ENCODE measurements at places on chromosomes 5 and 9.
A peak's percentile ranks its signal among the peaks of the same experiment; 100 is the strongest.

- no peak for DNase-seq
Measured at GRCh38 chr5:42749020-42749419, 7.6 kb upstream of the CCDC152 start.

- DNase-seq = no peak
Measured at GRCh38 chr9:132071847-132072507, 7.7 kb downstream of the MED27 start.

- no peak for DNase-seq
Measured at GRCh38 chr9:127319366-127320114, 55.0 kb downstream of the GARNL3 start.

- DNase-seq = no peak
Measured at GRCh38 chr5:143197260-143197656, 206.2 kb downstream of the NR3C1 start.

DNA sequence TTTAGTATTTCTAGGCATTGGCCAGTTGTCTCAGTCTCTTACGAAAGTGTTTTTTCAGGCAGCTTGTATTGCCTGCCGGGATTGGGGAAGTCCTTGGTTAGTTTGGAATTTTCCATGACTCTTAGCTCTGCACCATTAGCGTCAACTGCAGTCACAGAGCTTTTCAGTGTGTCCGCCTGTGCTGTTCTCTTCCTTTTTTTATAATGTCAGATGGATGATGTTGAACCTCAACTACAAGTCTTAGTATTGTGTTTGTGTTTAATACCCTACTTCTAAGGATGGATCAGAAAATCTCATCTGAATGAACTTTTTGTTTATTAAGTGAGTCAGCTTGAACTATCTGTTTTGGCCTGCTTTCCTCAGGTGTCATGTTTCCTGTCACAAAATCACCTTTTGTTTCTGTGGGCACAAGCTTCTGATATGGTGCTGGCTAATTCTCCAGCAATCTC lies 33.1 kb downstream of the ATP6V0E1 start:
- peak; percentile 22 for DNase-seq

DNA sequence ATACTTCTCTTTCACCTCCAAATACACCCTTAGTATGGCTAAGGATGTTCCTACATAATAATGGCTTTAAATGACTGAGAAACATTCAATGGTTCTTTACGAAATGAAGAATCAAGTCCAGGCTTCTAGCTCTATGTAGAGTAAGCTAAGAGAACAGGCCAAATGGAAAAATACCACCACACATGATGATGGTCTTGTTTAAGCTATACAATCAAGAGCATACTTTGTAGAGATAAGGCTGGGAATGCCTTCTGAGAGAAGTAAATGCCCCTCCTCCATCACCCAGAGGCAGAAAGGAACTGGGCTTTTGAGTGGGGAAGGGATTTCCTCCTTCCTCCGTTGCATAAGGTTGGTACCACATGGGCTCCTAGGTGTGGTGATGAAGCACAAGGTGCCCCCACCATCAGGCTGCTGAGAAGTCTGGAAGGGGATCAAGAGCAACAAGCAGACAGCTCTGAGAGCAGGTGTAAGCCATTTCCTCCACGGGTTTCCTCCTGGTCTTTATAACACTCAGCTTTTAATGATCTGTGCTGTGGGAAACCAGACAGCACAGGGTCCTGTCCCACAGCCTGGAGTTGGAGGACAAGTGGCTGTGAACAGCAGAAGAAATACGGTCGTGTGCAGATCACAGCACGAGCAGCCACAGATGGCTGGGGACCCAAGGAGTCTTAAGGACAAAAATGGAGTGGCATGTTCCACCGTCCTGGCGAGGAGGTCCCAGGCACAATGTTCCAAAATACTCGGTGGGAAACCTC lies 396.9 kb downstream of the CTNND2 start:
- no peak for DNase-seq

- DNase-seq = no peak
Measured at GRCh38 chr5:116675626-116675910, 100.9 kb upstream of the SEMA6A start.

- no peak for DNase-seq
Measured at GRCh38 chr5:68272289-68272688, 56.7 kb downstream of the PIK3R1 start.

DNA sequence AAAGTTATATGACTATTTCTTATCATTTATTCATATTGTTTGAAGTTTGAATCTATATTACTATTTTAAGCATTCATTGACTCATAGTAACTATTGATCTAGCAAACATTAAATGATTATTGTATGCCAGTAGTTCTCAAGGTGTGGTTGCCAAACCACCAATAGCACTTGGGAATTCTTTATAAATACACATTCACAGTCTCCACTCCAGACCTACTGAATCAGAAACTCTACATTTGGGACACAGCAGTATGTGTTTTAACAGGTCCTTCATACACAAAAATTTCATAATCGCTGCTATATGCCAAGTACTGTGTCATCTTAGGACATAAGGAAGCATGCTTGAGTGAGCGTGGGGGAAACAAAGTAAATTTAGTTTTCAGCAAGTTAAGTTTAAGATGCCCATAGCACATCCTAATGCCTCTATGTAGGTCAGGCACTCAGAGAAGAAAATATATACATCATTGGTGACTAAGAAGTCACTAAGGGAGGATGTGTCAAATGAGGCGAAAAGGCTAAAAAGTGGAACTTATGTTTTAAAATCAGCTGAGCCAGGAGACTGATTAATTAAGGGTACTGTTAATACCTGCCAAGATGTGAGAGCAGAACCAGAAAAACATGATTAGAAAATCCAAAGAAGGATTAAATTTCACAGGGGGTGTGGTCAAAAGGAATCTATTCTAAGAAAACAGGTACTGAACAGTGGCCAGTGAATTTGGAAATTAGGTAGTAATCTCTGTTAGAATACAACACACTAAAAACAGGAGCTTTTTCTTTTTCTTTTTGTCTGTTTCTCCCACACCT lies 340.8 kb downstream of the HCN1 start:
- no peak for DNase-seq

DNA sequence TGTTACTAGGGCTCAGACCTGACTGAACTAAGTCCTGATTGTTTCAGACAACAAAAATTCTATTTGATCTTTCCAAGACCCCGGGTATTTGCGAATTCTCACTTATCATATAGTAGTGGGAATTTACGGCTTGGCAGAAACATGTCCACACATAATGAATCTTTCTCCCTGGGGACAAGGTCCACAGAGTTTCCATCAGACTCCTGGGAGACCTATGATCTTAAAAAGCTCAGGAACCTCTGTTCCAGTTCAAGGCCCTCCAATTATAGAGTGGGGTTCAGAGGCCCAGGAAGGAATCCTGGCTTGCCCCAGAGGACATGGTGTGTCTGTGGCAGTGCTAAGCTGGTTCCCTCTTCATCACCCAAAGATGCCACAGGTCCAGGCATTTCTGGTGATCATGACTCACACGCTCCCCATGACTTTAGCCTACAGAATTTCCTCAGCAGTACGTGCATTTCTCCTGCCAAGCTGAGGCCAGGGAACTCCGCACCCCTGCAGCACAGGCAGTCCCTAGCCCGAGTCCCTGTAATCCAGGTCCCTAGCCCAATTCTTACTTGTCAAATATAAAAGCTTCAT lies 12.6 kb downstream of the RAPGEF1 start:
- DNase-seq = no peak

- peak; percentile 75 for DNase-seq
Measured at GRCh38 chr5:1161833-1162229, 39.6 kb upstream of the SLC6A19 start.

DNA sequence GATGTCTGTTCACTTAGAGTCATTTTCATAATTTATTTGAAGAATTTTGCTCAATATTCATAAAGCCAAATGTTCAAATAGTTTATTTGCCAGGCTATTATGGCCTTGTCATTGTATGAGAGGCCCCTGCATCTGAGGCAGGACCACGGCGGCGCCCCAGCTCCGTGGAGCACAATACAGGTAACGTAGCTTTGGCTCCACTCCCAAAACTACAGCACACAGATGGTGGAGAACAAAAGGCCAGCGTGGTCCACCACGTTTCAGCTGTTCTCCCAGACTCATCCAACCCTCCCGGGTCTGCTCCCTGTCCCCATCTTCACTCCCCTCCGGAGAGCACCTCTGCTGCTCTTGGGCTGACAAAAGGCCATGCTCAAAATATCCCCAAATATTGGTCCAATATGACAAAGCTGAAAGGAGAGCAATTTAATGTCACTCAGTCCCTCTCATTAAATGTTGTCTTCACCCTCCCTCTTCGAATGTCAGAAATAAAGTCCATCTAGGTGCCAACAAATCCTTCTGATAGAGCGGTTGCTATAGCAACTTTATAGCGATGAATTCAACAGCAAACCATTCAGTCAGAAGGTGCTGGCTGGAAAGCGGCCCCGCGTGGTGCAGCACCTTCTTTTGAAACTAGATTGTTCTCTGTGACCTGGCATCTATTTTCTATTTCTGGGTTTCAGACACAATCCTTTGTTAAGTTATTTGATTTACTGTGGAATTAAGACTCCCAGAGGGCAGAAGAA lies 504.3 kb downstream of the ARHGEF28 start:
- DNase-seq = peak; percentile 94

GRCh38 chr5:160133071-160133917 lies 14.0 kb upstream of the PWWP2A start:
- no peak for DNase-seq

- DNase-seq = no peak
Measured at GRCh38 chr9:17491780-17492179, 87.1 kb upstream of the SH3GL2 start.

- DNase-seq = no peak
Measured at GRCh38 chr9:26459959-26460358, 432.6 kb downstream of the CAAP1 start.

DNA sequence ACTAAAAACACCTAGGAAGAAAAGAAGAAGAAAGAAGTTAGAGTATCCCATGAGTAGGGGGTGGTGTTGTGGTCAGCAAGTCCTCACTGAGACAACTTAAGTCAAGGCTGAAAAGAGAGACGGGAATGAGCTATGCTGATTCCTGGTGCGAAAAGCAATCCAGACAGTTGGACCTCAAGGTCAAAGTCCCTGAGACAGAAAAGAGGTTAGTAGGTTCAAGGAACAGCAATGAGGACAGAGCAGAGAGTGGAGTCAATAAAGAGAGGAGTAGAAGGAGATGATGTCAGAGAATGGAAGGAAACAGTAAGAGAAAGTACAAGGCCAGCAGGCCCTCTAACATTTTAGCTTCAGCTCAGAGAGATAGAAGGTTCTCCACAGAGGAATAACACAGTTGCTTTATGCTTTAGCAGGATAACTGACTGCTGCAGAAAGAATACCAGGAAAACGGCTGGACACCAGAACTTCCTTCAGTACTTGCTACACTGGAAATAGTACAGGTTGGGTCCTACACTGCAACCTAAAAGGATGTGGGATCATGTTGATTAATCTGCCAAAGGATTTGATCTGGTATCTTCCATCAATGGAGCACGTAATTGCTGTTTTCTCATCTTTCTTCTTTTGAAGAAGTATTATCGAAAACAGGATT lies 43.6 kb downstream of the GNAQ start:
- DNase-seq = no peak

DNA sequence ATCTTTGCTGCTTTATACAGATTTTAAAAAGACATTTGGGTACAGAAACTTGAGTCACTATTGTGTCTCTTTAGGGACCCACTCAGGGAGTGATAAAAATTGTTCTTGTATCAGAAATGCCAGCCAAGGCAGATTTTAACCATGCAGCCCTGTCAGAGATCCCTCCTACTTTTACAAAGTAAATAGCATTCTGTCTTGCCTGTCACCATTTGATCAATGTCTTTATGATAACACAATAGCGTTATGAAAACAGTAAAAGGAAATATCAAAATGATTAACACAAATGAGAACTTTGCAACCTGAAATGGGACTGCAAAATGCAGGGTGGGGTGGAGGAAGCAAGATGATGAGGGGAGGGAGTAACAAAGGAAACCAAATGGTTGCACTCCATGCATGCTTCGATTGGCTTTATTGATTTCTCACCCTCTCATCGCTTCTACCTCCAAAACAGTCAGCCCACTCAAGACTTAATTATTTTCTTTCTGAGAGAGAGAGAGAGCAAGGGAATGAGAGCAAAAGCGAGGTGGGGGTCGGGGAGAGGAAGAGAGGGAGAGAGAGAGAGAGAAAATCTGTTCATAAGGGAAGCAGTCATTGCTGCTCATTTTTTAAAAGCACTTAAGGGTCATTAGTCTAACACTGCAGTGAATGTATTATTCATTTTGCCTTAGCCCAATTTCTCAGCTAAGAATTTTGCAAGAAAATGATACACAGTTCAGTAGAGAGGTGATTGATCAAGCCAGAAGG lies 576.5 kb downstream of the CSNK1G3 start:
- DNase-seq = no peak

DNA sequence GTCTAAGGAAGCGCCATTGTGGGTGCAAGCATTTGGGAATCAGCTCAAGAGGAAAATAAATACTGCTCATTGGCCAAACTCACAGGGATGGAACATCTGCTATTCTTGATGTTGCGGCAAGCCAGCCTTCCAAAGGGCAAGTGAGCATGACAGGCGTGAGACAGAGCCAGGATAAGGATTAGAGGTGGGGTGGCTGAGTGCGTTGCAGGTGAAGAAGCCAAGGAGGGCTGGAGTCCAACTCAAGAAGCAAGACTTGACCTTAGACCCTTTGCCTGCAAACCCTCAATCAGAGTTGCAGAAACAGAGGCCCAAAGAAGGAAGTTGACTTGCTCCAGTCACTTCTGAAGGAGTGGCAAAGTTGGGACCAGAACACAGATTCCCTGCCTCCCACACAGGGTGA lies 79.4 kb downstream of the WWC1 start:
- DNase-seq = no peak

GRCh38 chr5:132268769-132269551 lies 11.5 kb downstream of the PDLIM4 start:
- DNase-seq = no peak

DNA sequence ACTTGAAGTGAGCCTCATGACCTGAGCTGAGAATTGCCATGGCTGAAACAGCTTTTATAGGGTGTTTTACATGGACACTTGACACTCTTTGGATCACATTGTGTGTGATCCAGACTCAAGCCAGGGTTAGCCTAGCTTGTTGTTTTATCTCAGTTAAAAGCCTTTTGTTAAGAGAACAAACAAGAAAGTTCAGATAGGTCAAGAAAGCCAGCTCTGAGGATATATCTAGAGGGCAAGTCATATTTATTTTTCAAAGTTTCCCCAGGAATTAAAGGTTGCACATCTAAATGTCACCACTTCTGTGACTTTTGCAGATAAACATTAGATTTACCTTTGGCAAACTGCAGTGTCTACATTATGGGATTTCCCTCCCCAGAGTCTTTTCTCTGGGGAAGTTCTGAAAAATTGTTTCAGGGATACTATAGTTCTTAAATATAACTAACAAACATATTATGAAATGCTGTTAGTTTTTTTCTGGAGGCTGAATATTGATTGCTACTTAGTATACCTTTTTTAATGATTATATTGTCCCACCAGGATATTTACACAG lies 134.5 kb downstream of the C9orf152 start:
- no peak for DNase-seq

GRCh38 chr9:84821431-84821830 lies 151.9 kb downstream of the NTRK2 start:
- no peak for DNase-seq

- DNase-seq = no peak
Measured at GRCh38 chr9:86503314-86503713, 149.1 kb upstream of the TUT7 start.

- DNase-seq = no peak
Measured at GRCh38 chr9:108543251-108543778, 312.5 kb downstream of the ACTL7B start.

DNA sequence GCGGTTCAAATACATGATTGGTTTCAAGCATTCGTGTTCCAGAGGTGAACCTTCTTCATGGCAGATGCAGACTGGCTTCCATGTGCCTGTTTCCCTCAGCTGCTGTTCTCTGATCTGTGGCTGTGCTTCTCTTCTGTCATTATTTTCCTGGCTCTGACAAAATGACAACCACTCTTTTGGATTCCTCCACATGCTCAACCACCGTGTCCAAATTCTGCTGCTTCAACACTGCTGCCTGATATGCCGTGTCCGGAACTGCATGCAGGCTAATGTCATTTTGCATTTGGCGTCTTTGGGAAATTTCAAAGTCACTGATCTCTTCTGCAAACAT lies 368.7 kb upstream of the ZNF608 start:
- no peak for DNase-seq
